ENCODE measurements at places on chromosomes 3 and 15.

GRCh38 chr15:47689660-47690059 lies 27.6 kb upstream of the SEMA6D start:
- no peaks in the 10 kb centered on the region for H3K36me3 ChIP-seq
- H3K4me3 ChIP-seq = no peak overlapping the region
- no peaks in the 10 kb centered on the region for H3K27me3 ChIP-seq
- no peak for DNase-seq
- H3K27ac ChIP-seq = no peak overlapping the region
- no peaks in the 10 kb centered on the region for H3K4me1 ChIP-seq

DNA sequence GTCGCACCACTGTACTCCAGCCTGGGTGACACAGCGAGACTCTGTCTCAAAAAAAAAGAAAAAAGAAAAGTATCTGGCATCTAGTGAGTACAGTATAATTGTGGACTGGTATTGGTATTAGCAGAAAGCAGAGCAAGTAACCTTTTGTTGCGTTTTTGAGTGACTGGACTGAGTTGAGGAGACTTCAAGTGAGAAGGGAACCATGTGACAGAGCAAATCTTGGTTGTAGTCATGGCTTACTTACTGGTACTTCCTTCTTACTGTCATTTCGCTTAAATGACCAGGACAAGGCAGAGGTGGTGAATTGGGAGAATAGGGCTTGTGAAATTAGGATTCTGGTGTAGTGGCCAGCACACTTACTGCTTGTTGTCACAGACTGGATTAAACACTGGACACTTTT lies 20.6 kb downstream of the RTF1 start:
- H3K27ac ChIP-seq = no peak overlapping the region
- peaks cover 23% of the 10 kb centered on the region for H3K36me3 ChIP-seq
- H3K27me3 ChIP-seq = no peaks in the 10 kb centered on the region
- H3K4me3 ChIP-seq = no peak overlapping the region

DNA sequence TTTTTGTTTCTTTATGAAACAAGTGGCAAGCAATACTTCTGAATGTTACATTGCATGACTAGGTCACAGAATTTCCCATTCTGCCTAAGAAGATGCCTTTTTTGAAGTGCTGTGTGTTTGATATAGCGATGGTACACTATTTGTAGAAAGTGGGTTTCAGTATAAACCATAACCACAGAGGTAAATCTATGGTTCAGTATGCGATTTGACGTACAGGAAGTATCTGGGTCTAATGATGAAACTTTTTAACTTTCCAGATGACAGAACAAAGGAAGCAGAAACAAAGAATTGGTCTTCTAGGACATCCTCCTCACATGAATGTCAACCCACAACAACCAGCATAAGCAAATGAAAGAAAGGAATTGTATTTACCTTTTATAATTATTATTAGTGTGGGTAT lies 133.4 kb upstream of the BHLHE40 start:
- H3K27me3 ChIP-seq = no peaks in the 10 kb centered on the region
- no peaks in the 10 kb centered on the region for H3K36me3 ChIP-seq
- DNase-seq = no peak
- H3K4me3 ChIP-seq = no peak overlapping the region
- H3K4me1 ChIP-seq = peaks cover 52% of the 10 kb centered on the region

- peak; percentile 57 for DNase-seq
- no peak overlapping the region for H3K4me3 ChIP-seq
- no peak overlapping the region for H3K27ac ChIP-seq
- peaks cover 26% of the 10 kb centered on the region for H3K4me1 ChIP-seq
Measured at GRCh38 chr15:31489801-31490646, 163.4 kb downstream of the KLF13 start.

DNA sequence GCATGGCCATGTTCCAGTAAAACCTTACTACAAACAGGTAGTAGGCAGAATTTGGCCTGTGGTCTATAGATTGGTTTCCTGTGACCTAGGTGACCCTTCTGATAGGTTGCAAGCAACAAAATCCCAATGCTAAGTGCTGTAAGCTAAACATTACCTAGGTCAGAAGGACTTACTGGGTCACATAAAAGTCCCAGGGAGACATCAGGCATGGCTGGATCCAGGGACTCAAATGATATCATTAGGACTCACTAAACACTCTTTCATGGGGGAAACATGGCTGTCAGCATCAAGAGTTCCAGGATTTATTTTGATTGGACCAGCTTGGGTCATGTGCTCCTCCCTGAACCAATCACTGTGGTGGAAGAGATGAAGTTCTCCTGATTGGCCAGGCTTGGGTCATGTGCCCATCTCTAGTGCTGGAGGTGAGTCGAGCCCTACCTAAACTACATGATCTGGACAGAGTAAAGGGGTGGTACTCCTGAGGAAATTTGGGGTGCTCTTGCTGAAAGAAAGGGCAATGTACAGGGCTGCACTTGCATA lies 16.8 kb upstream of the SLC6A1 start:
- H3K4me3 ChIP-seq = no peak overlapping the region
- H3K36me3 ChIP-seq = no peaks in the 10 kb centered on the region
- peaks cover 8% of the 10 kb centered on the region for H3K27me3 ChIP-seq

GRCh38 chr3:131801566-131801965 lies 233.2 kb downstream of the CPNE4 start:
- no peaks in the 10 kb centered on the region for H3K27me3 ChIP-seq
- H3K36me3 ChIP-seq = no peaks in the 10 kb centered on the region
- H3K27ac ChIP-seq = no peak overlapping the region
- no peaks in the 10 kb centered on the region for H3K4me1 ChIP-seq
- no peak overlapping the region for H3K4me3 ChIP-seq
- no peak for DNase-seq

Data from CD4-positive, alpha-beta T cell (primary cell).